ENCODE measurements at places on chromosomes 5 and 9. TPM values are rescaled to one million over a fixed set of nuclear protein-coding genes. Genes with fewer than 3 reads are reported as not detected.

GRCh38 chr5:154475591-154476353, 2.3 kb downstream of the HAND1 start:
- DNase-seq: no peak

- DNase-seq: no peak
Measured at GRCh38 chr9:129109952-129110739, 447 bp downstream of the CRAT start.

GRCh38 chr5:591746-592145, 20.4 kb upstream of the CEP72 start:
- no peak for DNase-seq

DNA sequence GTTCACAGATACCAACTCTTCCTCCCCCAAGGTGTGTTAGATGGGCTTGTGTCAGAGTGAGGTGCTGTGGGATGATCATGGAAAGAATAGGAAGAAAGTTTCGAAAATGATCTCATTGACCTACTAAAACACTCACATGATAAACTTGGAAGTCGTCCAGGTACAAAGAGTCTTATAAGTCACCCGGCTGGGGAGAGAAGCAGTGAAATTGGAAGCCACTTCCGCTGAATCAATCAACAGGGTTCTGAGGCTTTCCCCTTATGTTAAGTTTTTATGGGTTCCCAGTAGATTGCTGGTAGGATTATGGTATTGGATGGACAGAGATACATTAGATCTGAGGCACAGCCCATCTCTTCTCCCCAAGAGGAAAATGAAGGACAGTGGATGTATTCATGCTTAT, 218.8 kb upstream of the MSX2 start:
- no peak for DNase-seq

ITGA1 gene
- 21.6 TPM for polyA plus RNA-seq

- no peak for DNase-seq
Measured at GRCh38 chr9:9598723-9599122, 1014.1 kb downstream of the PTPRD start.

- no peak for DNase-seq
Measured at GRCh38 chr9:135512904-135513303, 8.3 kb upstream of the LCN1 start.

DNA sequence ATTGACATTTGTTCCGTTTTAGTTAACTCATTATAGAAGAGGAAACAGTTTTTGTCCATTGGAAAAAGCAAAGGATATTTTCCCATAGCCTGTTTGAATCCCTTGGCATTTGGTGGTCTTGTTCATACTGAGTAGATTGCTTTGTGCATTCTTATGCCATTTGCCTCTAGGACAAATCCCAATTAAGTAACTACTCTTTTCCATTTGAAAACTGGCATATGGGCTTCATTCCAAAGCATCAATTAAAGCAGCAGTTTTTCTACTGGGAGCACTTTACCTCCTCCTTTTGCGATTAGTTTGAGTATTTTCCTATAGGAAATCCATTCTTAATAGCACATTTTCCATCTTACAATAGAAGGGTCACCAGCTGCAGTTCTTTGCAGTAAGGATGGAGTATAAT, 31.2 kb downstream of the GPR21 start:
- DNase-seq: no peak

- DNase-seq: no peak
Measured at GRCh38 chr5:57601996-57602395, 119.4 kb upstream of the ACTBL2 start.

All from hindlimb muscle (tissue), 1 donor.